ENCODE measurements at places on chromosomes 3 and 15.
A peak's percentile ranks its signal among the peaks of the same experiment; 100 is the strongest.

GRCh38 chr3:181302960-181303359 lies 313.4 kb upstream of the DNAJC19 start:
- DNase-seq, result no peak

GRCh38 chr3:107524326-107524840 lies 1.6 kb downstream of the BBX start:
- DNase-seq, result no peak

GRCh38 chr3:2898591-2899353 lies 211.4 kb downstream of the IL5RA start:
- no peak for DNase-seq

GRCh38 chr15:91271565-91272153 lies 171.6 kb downstream of the SV2B start:
- DNase-seq, result peak; percentile 17

- DNase-seq, result peak; percentile 29
Observed at GRCh38 chr3:196537319-196537984, 22.3 kb upstream of the SMCO1 start.
